ENCODE measurements at places on chromosomes 1 and 21.

- DNase-seq: no peak
These were observed 301.2 kb downstream of the TGFB2 start for GRCh38 chr1:218646288-218646687.

- no peak for DNase-seq
These were observed 43.5 kb downstream of the CD34 start for GRCh38 chr1:207867136-207868109.

DNA sequence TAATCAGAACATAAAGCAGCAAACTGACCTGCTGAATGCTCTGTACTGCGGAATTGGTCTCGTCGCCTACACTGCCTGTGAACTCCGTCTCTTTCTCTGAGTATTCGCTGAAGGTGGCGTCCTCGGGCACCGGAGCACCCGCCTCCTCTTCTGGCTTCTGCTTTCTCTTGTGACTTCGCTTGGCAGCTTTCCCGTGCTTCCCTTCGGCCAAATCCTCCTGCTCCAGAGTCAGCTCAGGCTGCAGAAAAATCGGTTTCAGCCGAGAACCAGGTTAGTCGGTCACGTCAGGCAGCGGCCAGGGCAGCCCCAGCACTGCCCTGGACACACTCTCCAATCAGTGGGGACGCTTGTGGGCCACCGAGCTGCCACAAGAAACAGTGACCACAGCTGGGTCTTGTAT, 35.8 kb upstream of the RIPK4 start:
- DNase-seq: no peak

DNA sequence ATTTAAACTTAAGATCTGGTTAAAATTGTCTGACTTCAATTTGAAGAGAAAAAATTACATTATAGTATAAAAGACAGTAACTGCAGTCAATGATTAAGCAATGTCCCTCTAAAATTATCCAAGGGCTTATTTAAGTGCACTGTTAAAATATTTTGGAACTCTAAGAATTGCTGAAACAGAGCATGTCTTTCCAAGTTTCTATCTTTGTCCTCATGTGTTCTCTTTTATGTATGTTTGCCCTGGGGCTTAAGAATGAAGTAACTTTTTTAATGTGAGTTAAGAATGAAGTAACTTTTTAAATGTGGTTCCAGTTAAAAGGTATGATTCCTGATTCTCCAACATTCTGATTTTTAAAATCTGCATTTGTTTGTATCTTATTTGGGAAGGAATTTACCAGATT, 69.0 kb upstream of the MARK1 start:
- no peak for DNase-seq

GRCh38 chr1:104929280-104929679, 1179.6 kb downstream of the AMY1C start:
- DNase-seq: no peak

DNA sequence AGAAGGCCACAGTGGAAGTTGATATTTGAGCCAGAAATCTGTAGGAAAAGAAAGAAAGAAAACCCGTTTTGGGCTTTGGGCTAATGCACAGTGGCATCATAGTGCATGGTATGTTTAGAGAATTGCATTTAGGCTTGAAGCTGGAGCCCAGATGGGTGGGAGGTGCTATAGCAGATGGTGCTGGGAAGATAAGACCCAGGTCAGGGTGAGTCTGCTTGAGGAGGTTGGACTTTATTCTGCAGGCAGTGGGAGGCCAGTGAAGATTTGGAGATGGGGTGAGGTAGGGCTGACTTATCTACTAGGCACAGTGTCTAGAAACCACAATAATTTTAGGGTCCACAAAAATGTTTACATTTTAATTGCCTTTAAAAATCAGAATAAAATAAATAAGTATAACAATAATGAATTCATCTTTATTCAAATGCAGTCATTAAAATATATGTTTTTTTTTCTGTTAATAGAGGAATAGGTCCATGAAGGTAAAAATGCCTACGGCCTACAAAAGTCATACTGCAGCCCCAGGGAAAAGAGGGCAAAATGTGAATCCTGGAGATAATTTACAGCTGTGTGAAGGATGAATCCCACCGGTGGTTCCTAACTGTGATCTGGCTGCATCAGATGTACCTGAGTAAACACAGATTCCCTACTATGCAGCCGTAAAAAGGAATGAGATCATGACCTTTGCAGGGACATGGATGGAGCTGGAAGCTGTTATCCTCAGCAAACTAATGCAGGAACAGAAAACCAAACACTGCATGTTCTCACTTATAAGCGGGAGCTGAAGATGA, 8.7 kb downstream of the DNAJC6 start:
- DNase-seq: no peak

DNA sequence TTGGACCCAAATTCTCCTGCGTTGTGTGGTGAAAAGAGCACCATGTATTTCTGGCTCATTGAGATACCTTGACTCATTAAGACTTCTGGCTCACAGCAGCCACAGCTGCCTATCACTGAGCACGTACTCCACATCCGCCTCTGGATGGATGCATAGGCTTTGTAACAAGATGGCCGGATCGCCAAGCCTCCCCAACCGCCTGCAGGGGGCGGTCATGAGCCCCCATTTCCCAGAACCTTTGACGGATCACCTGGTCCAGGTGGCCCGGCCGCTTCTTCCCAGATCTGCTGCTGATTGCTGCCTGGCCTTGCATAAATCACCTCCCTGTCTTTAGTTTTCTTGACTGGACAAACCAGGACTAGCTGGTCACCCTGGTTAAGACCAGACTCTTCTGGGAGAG, 156.5 kb upstream of the KLHDC7A start:
- DNase-seq: no peak

DNA sequence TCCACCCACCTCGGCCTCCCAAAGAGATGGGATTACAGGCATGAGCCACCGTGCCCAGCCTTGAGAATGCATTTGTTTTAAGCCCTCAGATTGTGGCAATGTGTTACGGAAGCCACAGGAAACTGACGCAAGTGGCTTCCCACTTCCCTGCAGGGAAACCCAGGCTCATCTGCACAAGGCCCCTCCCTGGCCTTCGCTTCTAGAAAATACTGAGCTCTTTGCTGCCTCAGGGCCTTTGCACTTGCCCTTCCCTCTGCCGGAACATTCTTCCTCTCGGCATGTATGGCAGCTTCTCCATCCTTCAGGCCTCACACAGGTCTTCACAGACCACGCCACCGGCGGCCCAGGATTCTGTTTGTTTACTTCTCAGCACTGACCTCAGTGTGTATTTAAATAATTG, 137.0 kb upstream of the TMEM51 start:
- DNase-seq: no peak

- no peak for DNase-seq
These were observed 39.7 kb downstream of the TOMM20 start for GRCh38 chr1:235088907-235089306.

DNA sequence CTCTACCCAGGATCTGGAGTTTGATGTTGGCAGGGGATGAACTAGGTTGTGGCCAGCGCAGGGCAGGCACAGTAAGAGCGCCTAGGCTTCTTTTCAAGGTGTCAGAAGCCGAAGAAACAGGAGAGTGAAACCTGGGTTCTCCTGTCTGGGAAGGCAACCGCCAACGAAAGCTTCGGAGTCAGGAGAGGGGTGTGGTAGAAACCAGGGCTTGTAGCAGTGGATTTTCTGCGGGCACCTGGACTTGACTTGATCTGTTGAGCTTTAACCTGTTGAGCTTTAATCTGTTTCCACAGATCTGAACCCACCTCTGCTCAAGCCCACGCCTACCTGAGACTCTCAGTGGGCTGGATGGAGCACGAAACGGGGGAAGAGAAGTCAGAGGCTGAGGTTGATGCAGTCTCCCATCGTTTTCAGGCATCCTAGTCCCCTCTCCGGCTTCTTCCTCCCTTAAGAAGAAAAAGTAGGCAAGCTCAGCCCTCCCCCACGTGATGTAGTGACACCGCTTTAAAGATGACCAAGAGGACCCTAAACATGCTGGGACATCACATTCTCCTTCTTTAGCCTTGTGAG, 9.3 kb downstream of the HLX start:
- no peak for DNase-seq

GRCh38 chr1:30527511-30528140, 195.8 kb downstream of the MATN1 start:
- no peak for DNase-seq

GRCh38 chr1:10065344-10065685, 32.6 kb downstream of the UBE4B start:
- no peak for DNase-seq

DNA sequence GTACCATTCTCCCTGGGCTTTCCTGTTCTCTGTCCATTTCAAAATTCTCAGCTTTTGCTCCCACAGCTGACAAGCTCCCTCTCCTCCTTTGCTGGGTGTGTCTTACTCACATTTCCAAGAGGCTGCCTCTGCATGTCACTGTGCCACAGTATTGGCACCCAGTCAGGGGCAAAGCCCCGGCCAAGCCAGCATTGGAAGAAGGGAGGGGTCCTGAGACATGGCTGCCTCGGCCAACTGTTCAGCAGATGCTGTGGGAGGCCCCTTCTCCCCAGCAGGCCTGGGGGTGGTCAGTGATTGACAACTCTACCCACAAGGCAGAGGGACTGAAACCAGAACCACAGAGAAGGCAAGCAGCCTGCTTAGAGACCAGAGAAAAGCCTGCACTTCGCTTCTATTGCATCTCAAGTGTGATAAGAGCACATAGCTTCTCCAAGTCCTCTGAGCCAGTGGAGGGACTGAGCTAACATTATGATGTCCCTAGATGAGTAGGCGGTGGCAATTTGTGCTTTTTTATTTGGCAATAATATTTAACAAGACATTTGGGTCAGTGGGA, 294.1 kb downstream of the SIPA1L2 start:
- DNase-seq: no peak

GRCh38 chr1:201452866-201453265, 16.1 kb downstream of the PHLDA3 start:
- DNase-seq: no peak

GRCh38 chr1:6872573-6873261, 87.5 kb downstream of the CAMTA1 start:
- DNase-seq: no peak

- no peak for DNase-seq
These were observed 60.1 kb downstream of the ELK4 start for GRCh38 chr1:205571747-205572146.

GRCh38 chr1:181255270-181255929, 166.9 kb downstream of the IER5 start:
- DNase-seq: no peak

DNA sequence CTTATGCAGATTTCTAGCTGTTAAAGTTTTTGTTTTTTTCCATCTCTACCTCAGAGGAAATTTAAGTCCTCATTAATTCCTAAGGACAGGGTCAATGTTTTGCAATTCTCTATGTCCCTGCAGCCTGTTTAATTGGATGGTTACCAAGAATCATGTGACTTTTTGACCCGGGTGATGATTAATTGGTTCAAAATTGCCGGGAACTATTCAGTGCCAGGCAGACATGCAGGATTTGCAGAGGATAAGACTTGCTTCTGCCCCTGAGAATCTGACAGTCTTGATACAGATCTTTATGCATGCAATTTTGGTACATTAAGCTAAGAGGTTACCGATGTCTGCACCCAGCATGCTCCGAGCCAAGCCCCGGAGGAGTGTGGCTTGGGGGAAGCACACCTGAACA, 87.9 kb downstream of the PLPP3 start:
- DNase-seq: no peak

DNA sequence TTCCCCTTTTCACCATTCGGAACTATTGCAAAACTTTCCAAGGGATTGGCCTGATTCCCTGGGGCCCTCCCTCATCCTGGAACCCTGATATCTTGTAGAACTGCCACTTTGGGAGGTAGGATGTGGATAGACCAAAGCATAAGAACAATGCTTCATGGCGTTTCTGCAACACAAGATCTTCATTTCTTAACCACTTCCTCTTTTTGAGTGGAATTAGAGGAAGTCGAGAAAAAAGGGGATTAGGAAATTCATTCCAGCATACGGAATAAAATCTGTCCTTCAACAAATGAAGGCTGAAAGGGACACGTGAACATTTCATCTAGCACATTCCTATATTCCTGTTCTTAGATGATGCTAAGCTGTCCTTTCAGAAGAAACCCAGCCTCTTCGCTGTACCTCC, 149.3 kb downstream of the HUNK start:
- no peak for DNase-seq

GRCh38 chr1:214380396-214380795, 99.4 kb downstream of the SMYD2 start:
- no peak for DNase-seq

DNA sequence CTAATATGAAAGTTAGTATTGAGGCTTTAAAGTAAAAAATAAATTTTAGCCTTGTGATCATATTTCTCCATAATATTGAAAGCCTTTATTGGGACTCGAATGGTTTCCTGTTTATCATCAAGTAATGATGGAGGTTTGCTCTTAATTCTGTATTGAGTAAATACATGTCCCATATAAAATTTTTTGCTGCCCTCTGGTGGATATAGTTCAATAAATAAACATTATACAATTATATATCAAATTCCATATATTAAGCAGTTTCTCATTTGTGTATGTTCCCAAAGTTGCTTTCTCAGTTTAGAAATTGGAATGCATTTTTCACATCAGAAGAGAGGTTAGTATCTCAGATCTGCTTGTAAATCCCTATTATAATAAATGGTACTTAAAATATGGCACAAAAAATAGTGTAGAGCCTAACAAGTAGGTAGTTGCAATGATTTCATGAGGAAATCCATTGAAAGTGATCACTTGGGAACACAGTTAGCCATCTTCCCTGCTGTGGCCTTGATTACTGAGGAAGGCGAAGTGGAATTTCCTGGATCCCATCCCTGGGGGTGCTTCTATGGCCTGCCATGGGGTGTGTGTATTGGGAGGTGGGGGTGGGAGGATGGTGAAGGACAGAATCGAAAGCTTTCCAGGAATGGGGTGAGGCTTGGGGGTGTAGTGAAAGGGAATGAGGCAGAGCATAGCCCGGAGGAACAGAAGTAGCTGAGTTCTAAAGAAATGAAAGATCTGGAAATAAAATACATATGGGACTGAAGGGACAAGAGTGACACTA, 84.1 kb upstream of the C21orf91 start:
- DNase-seq: peak; percentile 15

DNA sequence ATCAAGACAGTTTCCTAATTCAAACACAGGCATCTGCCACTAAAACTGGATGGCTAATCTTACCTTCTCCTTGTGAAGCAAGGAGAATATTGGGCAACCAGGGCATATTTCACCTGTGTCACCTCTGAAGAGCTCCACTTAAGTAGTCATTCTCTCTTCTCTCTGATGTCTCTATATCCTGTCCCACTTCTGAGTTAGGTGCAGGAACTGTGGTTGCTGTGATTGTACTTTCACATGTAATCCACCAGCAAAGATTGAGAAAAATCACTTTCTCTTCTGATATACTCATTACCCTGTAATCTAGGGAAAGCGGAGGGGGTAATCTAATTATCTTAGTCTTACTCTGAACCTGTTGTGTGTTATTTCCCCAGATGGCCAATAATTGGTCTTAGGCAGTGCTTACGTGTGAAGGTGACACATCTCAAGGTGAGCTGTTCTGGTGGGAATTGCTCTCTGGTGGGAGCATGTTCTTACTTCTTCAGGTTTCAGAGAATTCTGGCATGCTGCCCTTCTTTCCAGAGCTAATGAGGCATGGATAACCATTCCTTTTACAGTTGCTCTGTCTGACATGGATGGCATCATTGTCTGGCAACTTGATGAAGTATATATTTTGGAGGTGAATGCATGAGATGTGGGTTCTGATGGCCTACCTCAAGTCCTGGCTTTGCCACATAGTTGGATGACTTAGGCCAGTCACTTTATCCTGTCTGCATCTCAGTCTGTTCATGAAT, 12.0 kb downstream of the XCL2 start:
- DNase-seq: no peak
